ENCODE measurements at places on chromosomes 1 and 21.

DNA sequence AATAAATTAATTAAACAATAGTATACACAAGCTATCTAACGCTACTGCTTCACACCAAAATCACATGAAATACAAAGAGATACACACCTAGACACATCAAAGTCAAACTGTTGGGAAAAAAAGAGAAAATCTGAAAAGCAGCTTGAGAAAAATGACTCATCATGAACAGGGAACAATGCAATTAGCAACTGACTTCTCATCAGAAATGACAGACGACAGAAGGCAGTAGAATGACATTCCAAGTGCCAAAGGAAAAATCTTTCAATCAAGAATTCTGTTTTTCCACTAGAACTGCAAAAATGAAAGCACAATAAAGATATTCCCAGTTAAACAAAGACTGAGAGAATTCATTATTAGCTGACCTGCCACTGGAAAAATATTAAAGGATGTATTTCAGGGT is 57.2 kb downstream of the CAPN9 start:
- no peak for DNase-seq

GRCh38 chr1:233587958-233588799 is 25.7 kb upstream of the KCNK1 start:
- DNase-seq = no peak

- DNase-seq = no peak
Observed at GRCh38 chr1:235822685-235823084, 44.0 kb downstream of the LYST start.

DNA sequence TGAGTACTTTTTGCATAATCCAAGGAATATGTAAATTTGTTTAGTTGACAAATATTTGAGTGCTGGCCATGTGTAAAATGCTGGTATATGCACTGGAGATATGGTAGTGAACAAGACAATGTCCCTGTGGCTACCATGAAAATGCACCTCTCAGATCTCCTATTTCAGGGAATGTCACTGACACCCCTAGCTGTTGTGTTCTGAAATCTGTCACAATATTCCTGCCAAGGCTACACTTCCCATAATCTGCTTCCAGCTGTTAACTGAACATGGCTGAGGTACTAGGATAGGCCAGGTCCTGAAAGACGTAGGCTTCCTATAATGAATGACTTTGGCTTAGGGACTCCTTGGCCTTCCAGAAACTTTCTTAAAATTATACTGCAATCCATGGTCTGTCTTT is 197.8 kb downstream of the ZNF648 start:
- DNase-seq = no peak

DNA sequence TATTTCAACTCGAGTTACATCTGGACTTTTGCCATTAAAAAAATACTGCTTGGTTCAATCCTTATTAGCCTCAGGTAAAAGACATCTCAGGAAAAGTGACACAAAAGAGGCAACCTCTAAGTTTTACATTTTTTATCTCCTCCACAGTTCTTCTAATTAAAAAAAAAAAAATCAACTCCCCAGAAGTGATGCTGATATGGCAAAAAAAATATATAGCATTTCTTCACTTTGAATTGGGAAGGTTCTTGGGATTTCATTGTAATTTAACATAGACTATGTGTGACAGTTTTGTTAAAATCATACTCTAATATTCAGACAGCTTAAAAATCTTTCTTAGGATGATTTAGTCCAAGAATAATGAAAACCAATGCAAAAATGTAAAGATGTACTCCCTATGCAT is 87.9 kb downstream of the LRRC8C start:
- DNase-seq = no peak

DNA sequence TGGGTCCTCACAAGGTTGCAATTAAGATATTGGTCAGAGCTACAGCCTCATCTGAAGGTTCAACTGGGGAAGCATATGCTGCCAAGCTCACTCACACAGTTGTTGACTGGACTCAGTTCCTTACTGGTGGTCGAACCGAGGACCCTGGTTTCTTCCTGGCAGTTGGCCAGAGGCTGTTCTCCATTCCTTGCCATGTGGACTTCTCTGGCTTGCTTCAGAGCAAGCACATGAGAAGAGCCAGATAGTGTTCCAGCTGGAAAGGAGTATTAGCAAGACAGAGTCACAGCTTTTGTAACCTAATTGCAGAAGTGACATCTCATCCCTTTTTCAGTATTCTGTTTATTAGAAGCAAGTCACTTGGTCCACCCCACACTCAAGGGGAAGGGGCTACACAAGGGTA is 23.6 kb downstream of the POU2F1 start:
- no peak for DNase-seq

DNA sequence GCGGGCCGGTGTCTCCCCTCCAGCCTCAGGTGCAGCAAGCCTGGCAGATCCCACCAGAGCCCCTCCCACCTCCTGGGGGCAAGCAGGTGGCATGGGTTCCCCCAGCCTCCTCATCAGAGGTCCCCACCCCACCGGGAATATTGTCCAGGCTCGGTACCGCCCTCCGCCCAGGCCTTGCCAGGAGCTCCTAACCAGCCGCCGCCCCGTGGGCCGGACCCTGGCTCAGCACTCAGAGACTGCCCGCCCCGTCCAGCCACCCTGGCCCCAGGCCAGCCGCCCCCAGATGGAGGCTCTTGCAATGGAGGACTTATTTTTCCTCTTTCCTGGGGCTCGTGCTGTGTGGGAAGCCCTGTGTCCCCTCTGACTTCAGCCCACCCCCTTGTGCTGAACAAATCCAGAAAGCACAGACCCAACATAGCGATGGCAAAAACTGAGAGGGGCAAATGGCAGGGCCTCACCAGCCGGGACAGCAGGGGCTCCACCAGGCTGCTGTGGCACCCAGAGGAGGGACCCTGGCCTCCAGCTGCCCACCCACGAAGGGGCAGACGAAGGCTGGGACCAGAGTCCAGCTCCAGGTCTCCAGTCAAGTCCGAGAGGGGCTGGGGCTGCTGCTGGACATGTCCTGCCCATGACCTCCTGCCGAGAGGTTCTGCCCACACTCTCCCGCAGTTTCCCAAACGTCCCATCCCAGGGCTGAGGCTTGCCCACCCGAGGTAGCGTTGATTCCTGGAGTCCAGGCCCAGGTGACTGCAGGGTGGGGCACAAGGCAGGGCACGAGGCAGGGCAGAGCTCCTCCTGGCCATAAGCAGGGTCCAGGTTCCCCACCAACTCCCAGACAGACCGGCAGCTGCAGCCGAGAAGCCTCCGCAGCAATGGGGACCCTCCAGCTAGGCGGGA is 7.5 kb downstream of the MEGF6 start:
- no peak for DNase-seq

DNA sequence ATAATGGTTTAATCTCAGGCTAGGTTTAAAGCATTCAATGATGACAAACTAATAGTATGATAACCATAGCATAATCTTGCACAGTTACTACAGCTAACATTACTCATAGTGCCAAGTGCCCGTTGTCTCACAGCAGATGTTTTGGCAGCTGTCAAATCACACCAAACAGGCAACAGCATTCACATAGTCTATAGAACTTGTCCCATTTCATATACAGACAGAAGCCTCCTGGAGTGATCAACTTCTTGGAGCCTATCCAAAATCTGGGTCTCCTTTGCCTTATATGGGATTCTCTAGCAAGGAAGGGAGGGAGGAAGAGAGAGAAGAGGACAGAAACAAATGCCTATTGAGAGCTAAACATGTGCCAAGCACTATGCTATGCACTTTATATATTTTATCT is 250.6 kb upstream of the ZP4 start:
- no peak for DNase-seq

DNA sequence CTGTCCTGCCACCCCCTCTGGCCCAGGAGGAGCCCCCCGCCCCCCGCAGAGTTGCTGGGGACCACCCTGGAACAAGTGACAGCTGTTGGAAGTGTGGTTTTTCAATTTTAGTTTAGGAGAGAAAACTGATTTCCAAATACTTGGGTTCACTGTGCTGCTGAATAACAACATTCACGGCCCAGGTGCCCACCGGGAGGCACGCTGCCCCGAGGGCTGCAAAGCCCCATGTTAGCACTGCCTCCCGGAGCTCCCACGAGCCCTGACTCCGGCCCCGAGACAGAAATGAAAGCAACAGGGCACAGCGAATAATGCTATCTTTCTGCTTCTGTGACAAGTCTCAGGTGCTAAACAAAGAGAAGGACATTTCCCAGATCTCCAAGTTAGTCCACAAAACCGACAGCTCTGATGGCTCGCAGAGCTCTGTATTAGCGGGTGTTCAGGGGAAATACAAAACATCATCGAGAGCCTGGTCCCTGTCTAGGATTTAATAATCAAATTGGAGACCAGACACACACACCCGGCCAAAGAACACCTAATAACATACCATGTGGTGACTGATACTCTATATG is 451.5 kb downstream of the KIF26B start:
- DNase-seq = no peak

- DNase-seq = no peak
Observed at GRCh38 chr1:233389893-233390292, 62.4 kb downstream of the MAP3K21 start.

DNA sequence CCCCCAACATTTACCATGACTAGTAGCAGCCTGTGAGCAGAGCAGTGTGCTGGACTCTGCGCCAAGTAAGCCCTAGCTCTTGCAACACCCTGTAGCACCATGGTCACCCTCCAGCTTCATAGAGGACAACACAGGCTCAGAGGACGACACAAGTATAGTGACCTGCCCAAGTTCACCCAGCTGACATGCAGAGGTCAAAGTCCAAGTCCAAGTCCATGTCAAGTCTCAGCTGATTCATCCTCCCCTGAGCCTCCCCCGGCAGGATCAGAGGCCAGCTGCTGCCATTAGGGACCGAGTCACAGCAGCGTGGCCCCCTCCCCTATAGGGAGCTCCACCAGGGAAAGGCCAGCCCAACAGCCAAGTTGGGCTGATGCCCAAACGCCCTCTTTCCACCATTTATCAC is 15.9 kb downstream of the SDC3 start:
- DNase-seq = no peak
